ENCODE measurements at places on chromosomes 6 and 20. TPM values are rescaled to one million over a fixed set of nuclear protein-coding genes. Genes with fewer than 3 reads are reported as not detected.

DNMT3B gene
- total RNA-seq, result 1.3 TPM

IRF4 gene
- total RNA-seq, result 659 TPM

SEMG2 gene
- total RNA-seq, result not detected

BPI gene
- not detected for total RNA-seq

HLA-DPB1 gene
- 10.4 TPM for total RNA-seq

KIF25 gene
- total RNA-seq, result not detected

ANKRD6 gene
- total RNA-seq, result 3.9 TPM

BFSP1 gene
- 0.38 TPM for total RNA-seq

HLA-DQA2 gene
- 0.48 TPM for total RNA-seq

OARD1 gene
- total RNA-seq, result 38.1 TPM

MROH8 gene
- 3.7 TPM for total RNA-seq

PI3 gene
- not detected for total RNA-seq

HSPA1L gene
- 2.6 TPM for total RNA-seq

FAM83C gene
- total RNA-seq, result not detected

PTCHD4 gene
- not detected for total RNA-seq

PREX1 gene
- 86.5 TPM for total RNA-seq

ADNP gene
- total RNA-seq, result 74.7 TPM

RHAG gene
- not detected for total RNA-seq

NR2E1 gene
- total RNA-seq, result not detected

STX11 gene
- total RNA-seq, result 23.1 TPM

ADTRP gene
- 4.2 TPM for total RNA-seq

SLC22A2 gene
- not detected for total RNA-seq

GCM1 gene
- total RNA-seq, result 0.06 TPM

RFX6 gene
- total RNA-seq, result not detected

NOX3 gene
- not detected for total RNA-seq

ADGB gene
- total RNA-seq, result 0.32 TPM

SCP2D1 gene
- total RNA-seq, result not detected

KCNK16 gene
- total RNA-seq, result not detected

RAB23 gene
- 4.0 TPM for total RNA-seq

HAO1 gene
- not detected for total RNA-seq

PRR18 gene
- total RNA-seq, result 0.10 TPM

OVOL2 gene
- not detected for total RNA-seq

LY6G6F gene
- not detected for total RNA-seq

CBFA2T2 gene
- total RNA-seq, result 7.4 TPM

HDGFL1 gene
- total RNA-seq, result not detected

SMAP1 gene
- 22.1 TPM for total RNA-seq

ISM1 gene
- total RNA-seq, result 1.9 TPM

STMND1 gene
- total RNA-seq, result not detected

BMP2 gene
- not detected for total RNA-seq

MATN4 gene
- 0.32 TPM for total RNA-seq

GABRR1 gene
- not detected for total RNA-seq

MUC21 gene
- total RNA-seq, result not detected

EFCAB8 gene
- 0.94 TPM for total RNA-seq

MCM8 gene
- 37.0 TPM for total RNA-seq

ABHD16B gene
- total RNA-seq, result not detected

Measured in activated CD8-positive, alpha-beta memory T cell treated with anti-CD3 and anti-CD28 coated beads for 36 hours (primary cell).